CD8-positive, alpha-beta memory T cell (primary cell): ENCODE measurements at places on chromosomes 1 and 21.

- no peak for DNase-seq
These were observed 437.9 kb downstream of the MATN1 start for GRCh38 chr1:30285501-30285932.

DNA sequence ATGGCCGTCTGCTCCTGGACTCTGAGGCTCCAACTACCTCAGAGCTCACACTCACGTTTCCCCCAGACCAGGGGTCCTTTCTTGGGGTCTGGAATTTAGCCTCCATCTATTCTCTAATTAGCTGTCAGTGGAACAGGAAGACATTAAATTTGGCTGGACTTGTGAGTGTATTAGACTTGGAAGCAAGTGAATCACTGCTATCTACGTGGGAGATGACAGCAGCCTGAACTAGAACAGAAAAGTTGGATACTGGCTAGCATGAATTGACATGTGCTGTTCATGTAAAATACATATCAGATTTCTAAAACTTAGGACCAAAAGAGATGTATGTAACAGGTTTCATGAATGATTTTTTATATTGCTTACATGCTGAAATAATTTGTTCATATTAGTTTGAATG, 28.0 kb downstream of the TAF5L start:
- DNase-seq: no peak

- no peak for DNase-seq
These were observed 464.9 kb downstream of the CAMTA1 start for GRCh38 chr1:7250176-7250575.

DNA sequence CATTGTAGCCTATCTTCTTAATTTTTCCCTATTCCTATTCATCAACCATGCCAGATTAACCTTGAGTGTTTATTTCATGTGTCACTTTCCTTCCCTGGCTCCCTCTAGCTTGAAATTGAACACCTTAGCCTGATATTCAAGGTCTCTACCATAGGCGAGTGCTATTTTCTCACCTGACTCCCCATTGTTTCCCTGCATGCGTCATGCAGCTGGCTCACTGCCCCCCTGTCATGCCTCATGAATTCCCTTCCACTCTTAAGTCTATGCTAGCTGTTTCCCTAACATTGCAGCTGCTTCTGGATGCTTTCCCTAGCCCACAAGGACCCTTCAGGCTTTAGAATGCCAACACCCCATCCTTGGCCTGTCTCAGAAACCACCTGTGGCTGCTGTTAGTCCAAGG, 56.7 kb upstream of the CD1D start:
- DNase-seq: no peak

GRCh38 chr1:30028283-30028682, 695.1 kb downstream of the MATN1 start:
- no peak for DNase-seq
